Stimulated activated CD4-positive, alpha-beta T cell treated with anti-CD3 and anti-CD28 coated beads, TNF-alpha, amount 100 ng/mL, for 1 hour (primary cell): ENCODE measurements at places on chromosomes 3 and 15.

- no peak for DNase-seq
Observed at GRCh38 chr3:81270603-81271379, 490.7 kb downstream of the GBE1 start.

DNA sequence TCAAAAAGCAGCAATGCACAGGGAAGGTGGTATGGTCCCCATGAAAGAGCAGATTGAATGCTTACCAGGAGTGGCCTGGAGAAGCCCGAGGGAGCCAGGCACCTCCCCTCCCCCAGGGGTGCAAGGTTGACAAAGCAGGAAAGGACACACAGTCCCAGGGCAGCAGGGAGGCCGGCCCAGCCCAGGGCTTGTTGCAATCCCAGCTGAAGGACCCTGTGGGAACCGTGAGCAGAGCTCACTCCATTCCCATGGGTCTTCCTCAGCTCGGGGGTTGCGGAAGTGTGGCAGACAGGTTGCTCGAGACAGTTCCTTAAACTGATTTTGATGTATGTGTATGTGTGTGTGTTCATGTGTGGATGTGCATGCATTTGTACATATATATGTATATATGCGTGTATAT, 15.8 kb downstream of the UROC1 start:
- DNase-seq: no peak

- DNase-seq: no peak
Observed at GRCh38 chr3:80543154-80543553, 775.4 kb upstream of the ROBO1 start.

DNA sequence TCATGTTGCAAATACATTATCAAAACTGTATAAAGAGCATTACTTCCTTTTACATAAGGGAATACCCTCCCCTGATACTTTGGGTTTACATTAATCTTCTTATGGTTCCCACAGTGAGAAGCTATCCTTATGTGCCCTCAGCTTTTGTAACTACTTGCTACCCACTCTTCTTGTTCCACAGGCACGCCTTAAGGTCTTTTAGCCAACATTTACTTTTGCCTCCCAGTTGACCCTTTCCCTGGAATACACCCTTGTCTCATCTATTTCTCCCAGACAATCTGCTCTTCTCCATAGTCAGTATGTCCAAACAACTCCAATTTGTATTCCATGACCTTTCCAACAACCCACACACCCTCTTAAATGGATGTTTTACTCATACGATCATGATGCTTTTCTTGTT, 116.8 kb upstream of the COL8A1 start:
- no peak for DNase-seq

GRCh38 chr15:81506071-81506470, 132.1 kb upstream of the TMC3 start:
- DNase-seq: no peak

GRCh38 chr3:189389346-189389745, 217.6 kb downstream of the TPRG1 start:
- DNase-seq: no peak

DNA sequence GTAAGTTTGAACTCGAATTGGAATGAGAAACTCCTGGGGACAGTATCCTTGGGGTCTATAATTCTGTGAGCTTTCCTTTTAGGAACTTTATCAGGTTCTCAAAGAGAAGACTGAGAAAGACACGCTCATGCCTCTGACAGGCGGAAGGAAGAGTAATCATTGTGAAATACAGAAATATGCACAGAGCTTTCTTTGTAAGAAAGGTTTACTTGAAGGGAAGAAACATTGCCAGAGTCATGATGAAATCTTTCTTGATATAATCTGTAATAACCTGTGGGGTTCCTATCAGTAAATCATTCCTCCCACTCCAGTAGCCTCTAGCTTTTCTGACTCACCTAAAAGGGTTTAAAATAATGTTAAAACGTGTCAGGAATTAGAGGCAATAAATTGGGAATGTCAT, 83.6 kb upstream of the CCDC39 start:
- DNase-seq: no peak

- DNase-seq: no peak
Observed at GRCh38 chr3:52092891-52093290, 36.5 kb upstream of the DUSP7 start.

DNA sequence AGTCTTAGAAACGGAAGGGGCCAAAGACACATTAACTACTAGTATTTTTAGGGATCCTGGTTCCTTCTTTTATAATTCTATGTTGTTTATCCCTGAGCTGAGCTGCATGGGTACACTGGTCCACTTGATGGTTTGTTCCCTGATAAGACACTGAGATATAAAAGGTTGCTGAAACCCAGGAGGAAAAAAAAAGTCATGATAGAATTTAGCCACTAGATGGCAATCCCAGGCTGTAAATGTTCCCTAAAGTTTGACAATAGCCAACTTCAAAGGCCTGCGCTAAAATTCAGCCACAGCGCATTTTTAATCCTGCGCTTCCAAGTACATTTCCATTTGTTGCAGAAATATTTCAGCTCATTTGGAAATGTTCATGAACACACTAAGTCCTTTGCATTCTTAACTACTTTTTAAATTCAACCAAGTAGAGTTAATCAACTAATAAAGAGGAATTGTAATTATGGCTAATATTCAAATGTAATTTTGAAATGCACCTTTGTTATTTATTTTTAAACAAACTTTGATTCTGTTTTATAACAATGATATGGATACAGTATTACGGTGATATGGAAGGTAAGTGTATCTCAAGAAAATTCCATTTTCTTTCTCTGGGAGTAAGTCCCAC, 249.3 kb upstream of the FEZF2 start:
- DNase-seq: no peak

- DNase-seq: no peak
Observed at GRCh38 chr15:73035221-73035620, 17.0 kb upstream of the NEO1 start.

DNA sequence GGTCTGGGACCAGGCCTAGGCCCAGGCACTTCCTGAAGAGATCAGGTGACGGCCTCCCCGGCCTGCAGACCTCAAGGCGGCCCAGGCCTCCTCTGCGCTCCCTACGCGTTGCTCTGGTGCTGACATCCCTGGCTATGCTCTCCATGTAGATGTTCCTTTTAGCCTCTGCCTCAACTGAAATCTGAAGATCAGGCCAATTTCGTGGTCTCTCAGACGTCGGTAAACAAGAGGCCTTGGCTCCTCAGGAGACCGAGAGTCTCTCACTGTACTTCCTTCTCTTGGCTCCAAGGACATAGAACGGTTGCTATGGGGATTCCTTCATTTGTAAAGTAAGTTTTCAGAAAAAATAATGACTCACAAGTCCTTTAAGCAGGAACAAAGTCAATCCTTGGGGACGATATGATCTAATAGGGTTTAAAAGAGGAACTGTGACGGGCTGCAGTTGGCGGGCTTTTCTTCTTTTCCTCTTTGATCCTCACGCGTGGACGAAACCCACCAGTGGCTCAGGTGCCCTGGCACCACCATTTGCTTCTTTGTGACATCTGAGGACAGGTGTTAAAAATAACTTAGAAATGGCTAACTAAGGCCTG, 55.6 kb upstream of the CGNL1 start:
- no peak for DNase-seq

DNA sequence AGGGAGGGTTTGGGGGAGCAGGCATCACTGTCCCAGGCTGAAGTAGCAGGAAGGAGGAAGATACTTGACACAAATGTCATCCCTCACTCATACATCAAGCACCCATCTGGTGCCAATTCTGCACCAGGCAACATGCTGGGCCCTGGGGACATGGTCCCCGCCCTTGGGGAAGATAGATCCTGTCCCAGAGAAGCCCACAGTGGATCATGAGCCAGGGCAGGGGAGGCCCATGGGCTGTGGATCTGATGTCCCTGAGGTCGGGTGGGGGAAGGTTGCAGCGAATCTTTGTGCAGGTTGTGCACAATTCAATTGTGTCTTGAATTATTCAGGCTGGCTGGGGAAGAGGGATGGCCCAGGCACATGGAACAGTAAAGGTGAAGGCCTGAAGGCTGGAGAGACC, 6.4 kb upstream of the CCDC33 start:
- no peak for DNase-seq

GRCh38 chr3:184767377-184767776, 44.6 kb upstream of the VPS8 start:
- DNase-seq: no peak

DNA sequence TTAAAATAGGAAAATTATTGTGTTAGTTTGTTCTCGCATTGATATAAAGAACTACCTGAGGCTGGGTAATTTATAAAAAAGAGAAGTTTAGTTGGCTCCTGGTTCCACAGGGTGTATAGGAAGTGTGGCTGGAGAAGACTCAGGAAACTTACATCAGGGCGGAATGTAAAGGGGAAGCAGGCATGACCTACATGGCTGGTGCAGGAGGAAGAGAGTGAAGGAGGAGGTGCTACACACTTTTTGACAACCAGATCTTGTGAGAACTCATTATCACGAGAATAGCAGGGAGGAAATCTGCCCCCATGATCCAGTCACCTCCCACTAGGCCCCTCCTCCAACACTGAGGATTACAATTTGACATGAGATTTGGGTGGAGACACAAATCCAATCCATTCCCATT, 490.7 kb downstream of the RBMS3 start:
- no peak for DNase-seq

DNA sequence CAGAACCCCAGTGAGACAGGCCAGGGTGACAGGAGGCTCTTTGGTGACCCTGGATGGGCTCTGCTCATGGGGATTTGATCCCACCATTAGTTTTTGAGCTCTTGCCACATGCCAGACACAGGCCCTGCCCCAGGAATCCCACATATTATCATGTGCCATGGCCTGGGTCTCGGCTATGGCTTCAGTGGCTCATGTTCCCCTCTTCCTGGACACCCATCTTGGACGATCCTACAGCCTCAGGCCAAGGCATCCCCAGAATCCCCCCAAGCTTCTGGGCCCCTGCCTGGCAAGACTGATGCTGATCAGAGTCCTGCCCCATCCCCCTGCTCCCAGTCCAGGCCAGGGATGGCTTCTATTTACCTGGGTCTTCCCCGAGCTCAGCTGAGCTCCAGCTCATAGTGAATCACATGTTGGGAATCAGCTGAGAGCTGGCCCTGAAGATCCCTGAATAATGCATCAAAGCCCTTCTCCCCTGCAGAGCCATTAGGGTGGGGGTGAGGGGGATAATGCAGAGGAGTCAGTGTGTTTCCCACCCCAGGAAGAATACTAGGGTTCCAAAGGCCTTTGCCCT, 50.9 kb upstream of the CHRNB4 start:
- no peak for DNase-seq

GRCh38 chr3:14699643-14700042, 24.7 kb downstream of the C3orf20 start:
- no peak for DNase-seq

DNA sequence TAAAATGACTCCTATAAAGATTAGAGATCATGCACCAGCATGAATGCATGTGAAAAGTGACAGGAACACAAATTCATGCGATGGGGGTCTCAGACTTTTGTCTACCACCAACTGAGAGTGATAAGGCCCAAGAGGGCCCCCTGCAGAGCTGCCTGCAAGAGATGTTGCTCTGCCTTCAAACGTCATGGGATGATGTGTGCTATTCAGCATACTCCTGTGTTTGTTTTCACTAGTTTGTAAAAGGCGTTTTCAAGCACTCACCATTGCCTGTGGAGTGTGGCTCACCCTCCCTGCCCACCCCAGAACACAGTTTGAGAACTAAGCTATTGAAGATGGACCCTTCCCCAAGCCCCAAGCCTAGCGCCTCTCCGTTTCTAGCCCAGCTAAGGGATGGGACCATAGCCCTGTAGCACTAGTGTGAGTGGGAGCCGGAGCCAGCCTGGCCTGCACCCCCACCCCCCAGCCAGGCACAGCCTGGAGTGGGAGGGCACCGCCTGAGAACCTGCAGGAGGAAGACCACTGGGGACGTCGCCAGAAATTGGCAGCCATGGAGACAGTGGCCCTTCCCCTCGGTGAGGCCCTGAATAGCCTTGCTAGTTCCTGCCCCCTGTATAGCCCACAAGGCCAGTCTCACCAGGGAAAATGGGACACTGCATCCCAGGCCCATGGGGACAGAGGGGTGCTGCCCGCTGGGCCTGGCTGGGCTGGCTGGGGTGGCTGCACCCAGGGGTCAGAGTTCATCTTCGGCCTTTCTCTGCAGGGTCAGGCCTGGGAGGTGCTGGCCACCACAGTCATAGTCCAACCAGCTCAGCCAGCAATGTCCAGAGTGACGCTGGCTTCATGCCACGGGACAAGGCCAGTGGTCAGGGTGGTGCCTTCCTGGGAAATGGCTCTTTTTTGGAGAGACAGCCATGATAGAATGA, 22.6 kb upstream of the KLF13 start:
- DNase-seq: no peak

GRCh38 chr3:178546079-178546478, 9.8 kb downstream of the KCNMB2 start:
- no peak for DNase-seq

DNA sequence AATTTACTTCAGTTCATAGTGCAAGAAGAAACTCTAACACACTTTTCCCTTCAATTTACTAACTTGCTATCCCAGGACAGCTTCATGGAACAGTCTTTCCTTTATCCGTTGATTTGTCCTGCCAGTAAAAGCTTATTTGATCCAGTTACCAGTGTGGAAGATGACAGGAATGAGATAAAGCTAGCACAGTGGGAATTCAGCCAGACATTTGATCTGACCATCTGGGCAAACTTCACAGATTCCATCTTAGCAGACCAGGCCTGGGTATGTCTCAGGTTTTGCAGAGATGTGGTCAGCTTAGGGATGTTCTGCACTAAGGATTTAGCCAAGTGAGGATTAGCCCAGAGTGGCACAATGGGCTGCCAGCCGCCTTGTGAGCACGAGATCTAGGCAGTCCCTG, 19.7 kb downstream of the CEMIP start:
- DNase-seq: no peak

GRCh38 chr15:39474657-39475056, 106.2 kb upstream of the THBS1 start:
- no peak for DNase-seq

GRCh38 chr15:28933710-28934445, 48.1 kb downstream of the APBA2 start:
- DNase-seq: no peak

- DNase-seq: no peak
Observed at GRCh38 chr15:94416820-94417219, 185.5 kb downstream of the MCTP2 start.

- no peak for DNase-seq
Observed at GRCh38 chr3:193729088-193729465, 136.1 kb downstream of the OPA1 start.

GRCh38 chr3:130462089-130462488, 54.9 kb upstream of the COL6A6 start:
- DNase-seq: no peak

DNA sequence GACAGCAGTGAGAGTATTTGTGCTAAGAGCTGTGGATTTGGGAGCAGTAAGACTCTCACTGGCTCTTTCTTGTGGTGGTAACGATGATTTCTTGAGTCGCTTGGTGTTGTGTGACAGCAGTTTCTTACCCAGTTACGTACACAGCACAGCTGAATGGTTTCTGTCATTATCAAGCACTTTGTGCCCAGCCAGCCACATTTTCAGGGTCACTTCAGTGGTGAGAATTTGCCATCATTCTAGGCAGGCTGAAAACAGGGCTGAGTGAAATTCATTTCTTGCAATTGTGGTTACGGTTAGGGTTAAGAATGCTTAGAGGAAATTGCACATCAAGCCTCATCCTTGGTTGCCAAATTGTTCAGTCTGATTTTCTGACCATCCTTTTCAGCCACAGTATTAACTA, 130.1 kb downstream of the RYR3 start:
- DNase-seq: no peak
